Breast epithelium (tissue), 4 donors: ENCODE measurements at places on chromosomes 7 and 10. TPM values are rescaled to one million over a fixed set of nuclear protein-coding genes. Genes with fewer than 3 reads are reported as not detected.

The TSPAN15 gene
- 89.5 TPM for total RNA-seq

- no peak overlapping the region for H3K27ac ChIP-seq
- H3K27me3 ChIP-seq = no peaks in the 10 kb centered on the region
- no peaks in the 10 kb centered on the region for H3K4me1 ChIP-seq
- no peak overlapping the region for H3K4me3 ChIP-seq
- H3K36me3 ChIP-seq = no peaks in the 10 kb centered on the region
Measured at GRCh38 chr10:24700948-24701347, 22.7 kb downstream of the ARHGAP21 start.

The FRMPD2 gene
- 4.6 TPM for total RNA-seq

The FXYD4 gene
- not detected for total RNA-seq

The C1QL3 gene
- not detected for total RNA-seq

DNA sequence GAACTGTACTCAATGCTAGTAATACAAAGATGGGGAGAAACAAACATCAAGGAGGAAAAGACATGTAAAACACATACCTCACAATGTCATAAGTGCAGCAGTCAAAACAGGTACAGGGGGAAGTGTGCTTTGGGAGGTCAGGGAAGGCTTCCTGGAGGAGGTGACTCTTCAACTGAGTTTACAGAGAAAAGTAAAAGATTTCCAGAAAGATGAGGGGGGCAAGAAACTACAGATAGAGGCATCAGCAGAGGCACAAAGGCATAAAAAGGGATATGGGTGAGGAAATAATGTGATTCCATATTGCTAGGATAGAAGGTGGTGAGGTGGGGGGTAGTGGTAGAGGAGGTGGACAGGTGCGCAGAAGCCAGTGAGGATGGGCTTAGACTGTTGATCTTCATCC, 95.0 kb downstream of the LSM5 start:
- no peaks in the 10 kb centered on the region for H3K27me3 ChIP-seq
- no peak overlapping the region for H3K4me3 ChIP-seq
- H3K4me1 ChIP-seq = no peaks in the 10 kb centered on the region
- no peak for DNase-seq

DNA sequence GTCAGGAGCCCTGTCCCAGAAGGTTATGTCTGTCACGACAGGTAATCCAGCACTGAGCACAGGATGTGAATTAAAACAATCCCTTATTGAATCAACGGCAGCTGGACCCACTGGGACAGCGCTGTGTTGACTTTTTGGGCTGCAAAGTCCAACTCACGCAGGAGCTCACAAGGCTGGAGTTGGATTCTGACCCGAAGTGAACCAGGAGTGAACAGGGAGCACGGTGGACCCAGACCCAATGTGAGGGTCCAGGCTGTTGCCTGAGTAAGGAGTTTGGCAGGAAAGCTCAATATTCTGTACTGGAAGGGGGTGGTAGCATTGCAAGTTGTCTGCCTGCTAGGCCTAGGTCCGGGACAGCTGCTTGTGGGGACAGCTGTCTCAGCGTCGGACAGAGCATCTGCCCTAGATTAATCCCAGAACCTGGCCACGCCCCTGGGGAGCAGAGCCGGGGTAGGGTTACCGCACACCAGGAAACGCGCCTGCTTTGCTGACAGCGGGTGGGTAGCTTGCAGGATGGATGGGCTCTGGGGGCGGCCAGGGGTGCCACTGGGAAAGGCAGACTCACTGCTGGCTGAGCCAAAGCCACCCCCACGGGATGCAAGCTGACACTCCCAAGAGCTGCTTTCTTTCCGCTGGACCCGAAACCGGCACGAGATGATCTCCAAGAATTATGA, 24.0 kb downstream of the COL26A1 start:
- H3K27me3 ChIP-seq = no peaks in the 10 kb centered on the region
- H3K36me3 ChIP-seq = no peaks in the 10 kb centered on the region
- H3K4me1 ChIP-seq = no peaks in the 10 kb centered on the region
- no peak for DNase-seq
